ENCODE measurements at places on chromosomes 16 and 17.

DNA sequence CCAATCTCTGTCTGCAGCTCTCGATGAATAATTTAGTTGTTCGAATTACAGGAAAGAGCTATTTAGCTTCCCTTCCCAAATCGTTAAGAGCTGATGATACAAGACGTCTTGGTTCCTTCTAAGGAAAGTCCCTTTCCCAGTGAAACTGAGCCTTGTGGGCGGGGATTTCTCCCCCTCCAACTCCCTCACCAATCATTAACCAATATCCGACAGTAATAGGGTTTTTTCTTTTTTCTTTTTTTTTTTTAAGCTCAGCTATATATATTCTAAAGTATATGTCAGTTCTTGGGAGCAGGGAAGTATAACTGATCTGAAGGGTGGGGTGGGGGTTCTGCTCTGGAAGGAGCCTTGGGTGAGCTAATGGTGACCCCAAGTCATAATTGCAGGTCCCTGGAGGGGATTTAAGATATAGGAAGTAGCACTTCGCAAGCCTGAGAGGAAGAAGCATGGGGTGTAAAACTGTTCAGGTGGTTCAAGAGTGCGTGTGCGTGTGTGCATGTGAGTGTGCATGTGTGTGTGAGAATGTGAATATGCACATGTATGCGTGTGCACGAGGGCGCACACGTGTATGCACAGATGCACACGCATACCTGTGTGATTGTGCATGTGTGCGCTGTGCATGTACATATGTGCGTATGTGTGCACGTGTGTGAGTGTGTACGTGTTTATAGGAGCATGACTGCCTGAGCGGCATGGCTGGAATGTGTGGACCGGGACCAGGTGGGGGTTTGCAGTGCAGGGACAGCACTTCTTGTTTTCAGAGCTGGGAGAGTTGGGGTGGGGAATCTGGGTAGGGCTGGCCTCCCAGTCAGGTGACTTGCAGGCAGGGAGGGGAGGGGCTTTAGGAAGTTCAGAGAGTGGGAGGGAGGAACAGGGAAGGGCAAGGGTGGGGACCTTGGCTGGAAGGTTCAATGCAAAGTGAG is 42.7 kb downstream of the SOCS3 start:
- DNase-seq: peak; percentile 89
- no peaks in the 10 kb centered on the region for H3K27me3 ChIP-seq
- H3K27ac ChIP-seq: peak overlapping the region; percentile 82
- H3K4me1 ChIP-seq: peaks cover 55% of the 10 kb centered on the region
- H3K36me3 ChIP-seq: no peaks in the 10 kb centered on the region
- no peak overlapping the region for H3K4me3 ChIP-seq

GRCh38 chr17:78970834-78971755 is 8.6 kb downstream of the LGALS3BP start:
- no peak overlapping the region for H3K4me3 ChIP-seq
- no peak overlapping the region for H3K27ac ChIP-seq
- DNase-seq: no peak
- H3K27me3 ChIP-seq: no peaks in the 10 kb centered on the region

DNA sequence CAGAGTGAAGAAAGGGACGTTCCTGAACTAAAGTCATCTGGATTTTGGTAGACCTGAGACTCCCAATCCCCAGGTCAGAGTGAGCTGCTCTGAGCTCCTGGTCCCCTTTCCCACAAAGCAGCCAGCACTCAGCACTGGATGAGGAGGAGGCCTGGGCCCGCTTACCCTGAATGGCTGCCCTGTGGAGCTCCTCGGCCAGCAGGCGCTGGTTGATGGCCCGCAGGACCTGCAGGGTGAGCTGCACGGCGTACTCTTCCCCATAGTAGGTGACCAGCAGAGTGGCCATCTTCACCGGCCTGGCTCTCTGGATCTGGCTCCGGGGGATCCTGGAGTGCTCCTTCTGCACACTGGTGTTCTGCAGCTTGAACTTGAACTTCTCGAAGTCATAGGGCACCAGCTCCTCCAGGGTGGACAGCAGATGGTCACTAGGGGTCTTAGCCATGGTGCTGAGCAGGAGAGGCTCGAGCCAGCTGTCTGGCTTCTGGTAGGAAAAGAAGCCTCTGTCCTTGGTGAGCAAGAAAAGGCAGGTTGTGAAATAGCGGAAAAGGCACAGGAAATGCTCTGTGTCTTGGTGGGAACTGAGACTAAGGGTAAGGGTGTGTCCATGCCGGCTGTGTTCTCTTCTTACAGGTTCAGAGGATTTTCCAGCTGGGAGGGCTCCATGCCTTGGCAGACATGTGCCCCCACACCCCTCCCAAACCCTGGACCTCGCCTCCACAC is at the start of gene MEFV:
Gene MEFV (minus strand): TSS at position 488 of the 720 bp plus-strand sequence. CDS start 46 bp downstream, at position 442.
- H3K36me3 ChIP-seq: no peaks in the 10 kb centered on the region
- H3K27ac ChIP-seq: peak within 1 kb of the TSS; percentile 77
- no peaks in the 10 kb centered on the region for H3K27me3 ChIP-seq
- peak; percentile 52 for DNase-seq

GRCh38 chr16:8182761-8183160 is 407.6 kb downstream of the TMEM114 start:
- H3K4me3 ChIP-seq: no peak overlapping the region
- H3K36me3 ChIP-seq: no peaks in the 10 kb centered on the region
- H3K27me3 ChIP-seq: no peaks in the 10 kb centered on the region
- no peak for DNase-seq
- no peaks in the 10 kb centered on the region for H3K4me1 ChIP-seq

DNA sequence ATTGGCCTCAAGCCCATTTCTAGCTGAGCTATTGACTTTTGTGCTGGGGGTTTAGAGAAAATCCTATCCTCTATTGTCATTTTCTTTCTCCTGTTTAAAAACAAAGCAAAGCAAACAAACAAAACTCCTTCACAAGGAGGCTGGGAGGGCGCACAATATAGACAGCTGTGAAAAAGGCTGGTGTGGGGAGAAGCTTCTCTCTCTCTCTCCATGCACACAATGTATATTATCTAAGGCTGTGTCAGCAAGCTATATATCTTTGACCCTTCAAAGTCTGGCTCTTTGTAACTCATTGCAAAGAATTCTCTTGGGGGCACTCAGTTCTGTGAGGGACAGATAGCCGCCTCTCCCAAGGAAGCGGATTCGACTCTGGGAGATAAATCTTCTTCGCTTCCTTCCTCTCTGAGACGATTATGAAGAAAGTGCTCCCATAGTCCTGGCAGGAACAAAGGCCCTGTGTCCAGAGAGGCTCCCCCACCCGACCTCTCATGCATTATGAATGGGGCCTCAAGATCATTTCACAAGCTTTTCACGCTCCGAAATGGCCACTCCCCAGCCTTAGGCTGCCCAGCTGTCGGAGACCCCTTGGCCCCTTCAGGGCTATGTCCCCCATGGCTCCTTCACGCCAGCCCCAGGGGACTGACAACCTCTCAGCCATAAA is 33.2 kb upstream of the MEAK7 start:
- no peaks in the 10 kb centered on the region for H3K27me3 ChIP-seq
- H3K36me3 ChIP-seq: no peaks in the 10 kb centered on the region
- DNase-seq: no peak
- peaks cover 12% of the 10 kb centered on the region for H3K4me1 ChIP-seq
- peak overlapping the region; percentile 37 for H3K27ac ChIP-seq
- H3K4me3 ChIP-seq: no peak overlapping the region

- H3K4me3 ChIP-seq: no peak overlapping the region
- no peak overlapping the region for H3K27ac ChIP-seq
- H3K27me3 ChIP-seq: no peaks in the 10 kb centered on the region
- H3K4me1 ChIP-seq: peaks cover 70% of the 10 kb centered on the region
- peaks cover 25% of the 10 kb centered on the region for H3K36me3 ChIP-seq
Measured at GRCh38 chr16:2500430-2500917, 13.3 kb upstream of the ATP6V0C start.

DNA sequence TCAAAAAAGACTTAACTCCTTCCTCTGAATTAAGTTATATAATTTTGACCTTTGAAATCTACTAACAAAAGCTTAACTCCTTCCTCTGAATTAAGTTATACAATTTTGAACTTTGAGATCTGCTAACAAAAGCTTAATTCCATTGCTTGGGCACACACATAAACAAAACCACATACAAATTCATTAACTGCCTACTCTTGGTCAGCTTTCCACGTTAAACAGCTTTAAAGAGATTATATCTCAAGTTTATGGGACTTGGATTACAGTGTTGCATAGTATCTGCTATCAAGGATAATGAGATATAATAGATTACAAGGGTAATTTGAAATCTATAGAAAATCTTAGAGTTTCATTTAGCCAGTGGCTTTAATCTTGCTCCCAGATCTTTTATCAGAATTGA is 23.5 kb downstream of the COX10 start:
- DNase-seq: no peak
- H3K27ac ChIP-seq: no peak overlapping the region
- no peak overlapping the region for H3K4me3 ChIP-seq
- H3K27me3 ChIP-seq: no peaks in the 10 kb centered on the region
- peaks cover 8% of the 10 kb centered on the region for H3K4me1 ChIP-seq
- H3K36me3 ChIP-seq: no peaks in the 10 kb centered on the region

- no peaks in the 10 kb centered on the region for H3K36me3 ChIP-seq
- H3K27me3 ChIP-seq: no peaks in the 10 kb centered on the region
- no peaks in the 10 kb centered on the region for H3K4me1 ChIP-seq
- H3K4me3 ChIP-seq: no peak overlapping the region
- no peak for DNase-seq
Measured at GRCh38 chr16:80828495-80828894, 24.1 kb upstream of the CDYL2 start.

GRCh38 chr17:12537436-12537835 is 128.3 kb upstream of the MYOCD start:
- DNase-seq: no peak
- no peak overlapping the region for H3K4me3 ChIP-seq
- H3K4me1 ChIP-seq: no peaks in the 10 kb centered on the region

DNA sequence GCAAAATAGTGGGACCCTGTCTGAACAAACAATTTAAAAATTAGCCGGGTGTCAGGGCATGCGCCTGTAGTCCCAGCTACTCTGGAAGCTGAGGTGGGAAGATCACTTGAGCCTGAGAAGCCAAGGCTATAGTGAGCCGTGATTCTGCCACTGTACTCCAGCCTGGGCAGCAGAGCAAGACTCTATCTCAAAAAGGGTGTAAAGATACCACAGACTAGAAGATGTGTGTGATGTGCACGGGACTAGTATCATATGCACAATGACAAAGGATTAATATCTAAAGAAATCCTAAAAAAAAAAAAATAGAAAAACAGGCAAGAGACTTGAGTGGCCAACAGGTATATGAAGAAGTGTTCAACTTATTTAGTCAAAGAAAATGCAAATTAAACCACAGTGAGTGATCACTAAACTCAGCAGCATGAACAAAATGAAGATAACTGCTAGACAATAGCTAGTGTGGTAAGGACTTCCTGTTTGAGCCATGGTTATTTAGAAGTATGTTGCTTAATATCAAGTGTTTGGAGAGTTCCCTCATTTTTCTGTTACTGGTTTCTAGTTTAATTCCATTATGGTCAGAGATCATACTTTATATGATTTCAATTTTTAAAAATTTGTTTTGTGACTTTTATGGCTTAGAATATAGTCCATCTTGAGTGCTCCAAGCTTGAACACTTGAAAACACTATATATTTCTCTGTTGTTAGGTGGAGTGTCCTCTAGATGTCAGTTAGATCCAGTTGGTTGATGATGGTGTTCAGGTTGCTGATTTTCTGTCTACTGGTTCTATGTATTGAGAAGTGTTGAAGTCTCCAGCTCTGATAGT is 14.7 kb upstream of the SLX4 start:
- H3K4me3 ChIP-seq: no peak overlapping the region
- H3K4me1 ChIP-seq: peaks cover 11% of the 10 kb centered on the region
- no peak for DNase-seq
- H3K27me3 ChIP-seq: no peaks in the 10 kb centered on the region
- H3K36me3 ChIP-seq: no peaks in the 10 kb centered on the region

- H3K4me3 ChIP-seq: no peak overlapping the region
- no peak for DNase-seq
- H3K36me3 ChIP-seq: no peaks in the 10 kb centered on the region
- no peak overlapping the region for H3K27ac ChIP-seq
Measured at GRCh38 chr17:51995797-51996403, 162.6 kb downstream of the CA10 start.

Measured in upper lobe of left lung (tissue), 6 donors.